Stimulated activated CD4-positive, alpha-beta T cell treated with anti-CD3 and anti-CD28 coated beads, Interleukin-15, amount 100 ng/mL, for 1 hour (primary cell): ENCODE measurements at places on chromosomes 16 and 17.

GRCh38 chr17:63364944-63365343, 81.2 kb downstream of the CYB561 start:
- DNase-seq, result no peak

DNA sequence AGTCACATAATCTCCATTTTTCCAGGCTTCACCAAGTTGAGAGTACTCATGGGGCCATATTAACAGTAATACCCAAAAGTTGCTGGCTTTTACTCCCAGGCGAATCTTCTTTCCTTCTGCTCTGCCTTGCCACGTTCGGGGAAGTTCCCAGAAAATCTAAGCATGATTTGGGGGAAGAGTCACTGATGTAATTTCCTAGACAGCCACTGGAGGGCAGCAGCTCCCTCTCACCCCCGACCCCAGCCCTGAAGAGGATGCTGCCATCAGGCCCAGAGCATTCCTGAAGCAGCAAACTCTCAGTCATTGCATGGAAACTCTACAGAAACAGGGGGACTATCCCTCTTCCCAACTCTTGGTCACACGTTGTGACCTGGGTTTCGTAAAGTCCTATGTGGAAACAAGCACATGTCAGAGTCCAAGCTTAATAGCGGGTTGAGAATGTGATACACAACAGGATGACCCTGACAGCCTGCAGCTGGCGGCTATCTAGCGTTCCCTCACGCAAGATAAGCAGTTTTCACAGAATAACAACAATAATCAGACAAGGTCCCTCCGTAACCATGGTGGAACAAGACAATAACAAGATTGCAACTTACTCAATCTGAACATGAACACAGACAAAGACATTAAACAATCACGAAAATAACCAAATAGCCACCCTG, 43.8 kb upstream of the DHX40 start:
- peak; percentile 45 for DNase-seq

GRCh38 chr16:66832661-66833305, 2.0 kb upstream of the NAE1 start:
- no peak for DNase-seq

DNA sequence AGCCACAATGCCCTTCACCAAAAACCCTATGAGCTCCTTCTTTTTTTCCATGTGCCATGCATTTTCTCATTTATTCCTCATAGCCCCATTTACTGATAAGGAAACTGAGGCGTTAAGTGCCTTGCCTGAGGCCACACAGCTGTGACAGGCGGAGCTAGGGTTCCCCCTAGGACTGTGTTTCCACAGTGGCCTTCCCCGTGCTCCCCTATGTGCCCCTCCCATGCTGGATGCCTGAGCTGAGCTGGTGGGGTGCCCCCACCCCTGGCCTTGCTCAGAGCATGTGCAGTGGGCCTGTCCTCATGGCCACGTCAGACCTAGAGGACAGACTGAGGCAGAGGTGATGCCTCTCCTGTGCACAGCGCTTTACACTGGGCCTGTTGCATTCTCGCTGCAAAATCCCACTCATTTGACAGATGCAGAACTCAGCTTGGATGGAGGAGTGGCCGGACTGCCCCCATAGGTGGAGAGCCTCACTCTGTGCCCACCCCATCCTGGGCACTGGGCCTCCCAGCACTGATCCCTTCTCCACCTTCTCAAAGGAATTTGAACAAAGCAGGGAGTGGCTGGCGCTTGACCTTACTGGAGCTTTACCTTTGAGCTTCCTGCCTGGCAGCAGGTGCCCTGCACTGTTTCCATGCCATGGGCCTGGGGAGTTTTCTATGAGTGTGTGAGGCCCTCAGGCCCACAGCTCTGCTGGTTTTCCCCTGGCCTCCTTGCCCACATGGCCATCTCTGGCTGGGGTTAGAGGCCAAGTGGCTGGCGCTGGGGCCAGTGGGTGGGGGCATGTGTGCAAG, 2.6 kb downstream of the MAP2K3 start:
- no peak for DNase-seq

DNA sequence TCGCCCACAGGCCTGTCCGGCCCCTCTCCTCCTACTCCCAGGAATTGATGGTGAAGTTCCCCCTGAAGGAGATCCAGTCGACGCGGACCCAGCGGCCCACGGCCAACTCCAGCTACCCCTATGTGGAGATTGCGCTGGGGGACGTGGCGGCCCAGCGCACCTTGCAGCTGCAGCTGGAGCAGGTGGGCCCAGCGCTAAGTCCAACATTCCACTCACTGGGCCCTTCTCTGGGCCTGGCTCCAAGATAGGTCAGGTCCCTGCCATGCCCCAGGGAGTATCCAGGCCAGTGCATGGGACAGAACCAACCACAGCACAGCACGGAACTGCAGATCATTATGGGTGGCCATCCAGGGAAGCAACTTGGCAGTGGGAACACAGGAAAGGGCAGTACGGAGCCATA, 9.9 kb upstream of the ALKBH5 start:
- no peak for DNase-seq

GRCh38 chr17:37111329-37111728, 162.6 kb downstream of the AATF start:
- DNase-seq, result no peak

DNA sequence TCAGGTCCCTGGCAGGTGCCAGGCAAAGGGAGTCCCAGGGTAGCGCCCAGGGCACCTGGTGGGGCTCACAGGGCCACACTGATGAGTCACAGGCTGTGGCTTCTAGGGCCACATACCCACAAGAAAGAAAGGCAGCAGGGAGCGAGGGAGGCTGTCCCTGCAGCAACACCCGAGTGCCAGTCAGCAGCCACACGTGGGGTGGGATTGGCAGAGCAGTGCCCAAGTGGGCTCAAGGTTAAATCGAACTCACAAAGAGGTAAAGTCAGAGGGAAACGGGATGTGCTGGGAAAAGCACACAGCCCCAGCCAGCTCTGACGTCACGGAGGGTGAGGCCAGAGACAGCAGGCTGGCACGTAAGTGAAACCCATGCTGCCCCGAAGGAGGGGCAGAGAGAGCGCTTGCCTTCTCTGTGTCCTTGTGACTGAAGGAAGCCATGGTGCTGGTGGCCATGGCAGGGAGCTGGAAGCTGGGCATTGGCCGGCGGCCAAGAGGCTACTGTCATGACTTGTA, 33.8 kb downstream of the FA2H start:
- DNase-seq, result no peak

- no peak for DNase-seq
These were observed 849.8 kb upstream of the RBFOX1 start for GRCh38 chr16:6482696-6483468.

- no peak for DNase-seq
These were observed 10.6 kb downstream of the CNTD1 start for GRCh38 chr17:42809250-42809649.

DNA sequence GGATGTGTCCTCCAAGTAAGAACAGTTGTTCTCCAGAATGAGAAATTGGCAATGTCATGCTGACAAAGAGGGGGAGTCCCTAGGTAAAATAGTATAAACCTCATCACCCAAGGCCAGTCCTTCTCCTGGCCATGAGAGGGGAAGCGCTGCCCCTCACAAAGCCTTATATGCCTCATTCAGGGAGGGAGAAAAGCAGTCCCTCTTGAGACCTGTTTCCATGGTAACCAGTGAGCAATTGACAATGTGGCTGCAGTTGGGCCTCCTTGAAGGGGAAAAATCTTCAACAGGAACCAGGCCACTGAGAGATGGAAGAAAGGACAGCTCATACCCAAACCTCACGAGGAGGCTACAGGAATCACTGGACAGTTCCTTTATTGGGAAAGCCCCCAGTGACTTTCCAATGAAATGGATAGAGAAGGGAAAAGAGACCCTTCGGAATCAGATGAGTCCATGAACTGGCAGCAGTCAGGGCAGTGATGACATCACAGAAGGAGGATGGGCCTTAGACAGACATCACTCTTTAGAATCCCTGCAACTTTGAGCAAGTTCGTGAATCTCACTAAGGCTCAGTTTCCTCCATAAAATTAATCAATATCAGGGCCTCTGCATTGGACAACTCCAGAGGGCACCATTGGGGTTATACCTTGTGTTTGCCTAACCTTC, 275.7 kb downstream of the TOX3 start:
- no peak for DNase-seq

DNA sequence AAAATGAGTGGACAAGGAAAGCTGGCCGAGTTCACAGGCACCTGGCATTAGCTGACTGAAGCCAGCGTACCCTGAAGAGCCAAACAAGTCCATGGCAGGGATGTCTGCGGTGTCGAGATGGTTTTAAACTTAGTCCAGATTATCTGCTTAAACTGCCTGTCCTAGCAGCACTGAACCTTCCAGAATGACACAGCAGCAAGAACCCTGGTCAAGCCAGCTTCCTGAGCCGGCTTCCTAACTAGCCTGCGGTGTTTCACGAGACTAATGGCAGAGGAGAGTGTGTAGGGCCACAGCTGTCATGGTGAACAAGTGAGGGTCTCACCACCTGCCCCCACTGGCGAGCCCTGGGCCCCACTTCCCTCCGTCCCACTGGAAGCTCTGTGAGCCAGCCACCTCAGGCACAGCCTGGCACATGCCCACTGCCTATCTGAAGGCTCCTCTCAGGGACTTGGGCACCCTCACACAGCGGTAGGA, 28.8 kb upstream of the MTSS2 start:
- no peak for DNase-seq

DNA sequence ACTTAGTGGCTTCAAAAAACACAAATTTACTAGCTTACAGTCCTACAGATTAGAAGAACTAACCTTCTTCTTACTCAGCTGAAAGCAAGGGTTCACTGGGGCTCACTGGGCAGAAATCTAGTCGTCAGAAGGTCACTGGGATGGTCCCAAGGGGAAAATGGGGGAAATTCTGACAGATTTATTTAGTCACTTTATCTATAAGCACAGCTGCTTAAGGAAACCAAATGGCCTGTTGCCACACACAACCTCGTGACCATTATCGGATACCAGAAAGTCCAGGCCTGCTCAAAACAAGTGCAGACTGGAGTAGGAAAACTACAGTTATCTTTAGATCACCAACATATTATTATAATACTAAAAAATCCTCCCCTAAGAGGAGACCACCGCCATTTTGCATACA, 374.6 kb upstream of the ASIC2 start:
- DNase-seq, result no peak

- no peak for DNase-seq
These were observed 41.8 kb upstream of the MYH10 start for GRCh38 chr17:8672326-8672725.

DNA sequence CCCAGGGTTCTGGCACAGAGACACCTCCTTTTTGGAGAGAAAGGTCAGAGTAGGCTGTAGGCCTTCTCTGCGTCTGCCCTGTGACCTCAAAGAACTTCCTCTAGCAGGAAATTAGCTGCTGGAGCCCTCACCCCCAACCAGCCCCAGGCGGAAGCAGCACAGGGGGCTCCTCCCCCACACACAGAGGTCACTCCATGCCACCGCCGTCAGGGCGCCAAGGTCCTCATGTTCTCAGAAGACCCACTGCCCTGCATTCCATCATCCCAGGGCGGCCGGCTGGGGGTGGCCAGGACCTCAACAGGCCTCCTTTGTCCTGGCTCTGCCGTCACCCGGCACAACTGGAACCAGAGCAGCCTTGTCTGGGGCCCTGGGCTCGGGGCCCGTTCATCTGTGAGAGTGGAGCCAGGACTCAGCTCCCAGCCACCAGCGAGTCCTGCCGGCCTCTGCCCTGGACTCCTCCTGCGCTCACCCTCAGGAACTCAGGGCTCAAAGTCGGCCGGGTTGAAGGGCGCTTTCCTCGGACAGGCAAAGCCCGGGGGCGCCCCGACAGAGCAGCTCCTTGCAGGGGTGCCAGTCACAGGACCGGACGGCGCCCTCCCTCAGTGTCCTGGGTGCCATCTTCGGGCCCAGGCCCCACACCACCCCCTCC, 1.2 kb downstream of the TMC6 start:
- DNase-seq, result peak; percentile 52

DNA sequence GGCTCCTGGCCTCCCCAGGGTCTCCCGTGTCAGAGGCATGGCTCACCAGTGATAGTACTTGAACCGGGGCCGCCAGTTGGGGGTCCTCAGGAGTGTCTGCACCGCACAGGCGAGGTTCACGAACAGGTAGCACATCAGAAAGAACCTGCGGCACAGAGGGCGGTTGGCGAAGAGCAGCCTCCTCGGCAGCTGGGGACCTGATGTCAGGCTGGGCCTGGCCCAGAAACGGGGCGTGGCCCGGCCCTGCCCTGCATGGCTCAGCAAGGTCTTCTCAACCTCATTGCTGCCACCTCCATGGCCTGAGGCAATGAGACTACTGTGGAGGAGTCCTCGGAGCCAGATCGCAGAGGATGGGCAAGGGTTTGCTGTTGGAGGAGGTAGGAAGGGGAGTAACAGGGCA, 4.1 kb upstream of the LCAT start:
- no peak for DNase-seq

GRCh38 chr16:54031107-54031760, 255.4 kb downstream of the IRX3 start:
- no peak for DNase-seq

GRCh38 chr17:67639555-67639954, 78.2 kb upstream of the NOL11 start:
- DNase-seq, result no peak

DNA sequence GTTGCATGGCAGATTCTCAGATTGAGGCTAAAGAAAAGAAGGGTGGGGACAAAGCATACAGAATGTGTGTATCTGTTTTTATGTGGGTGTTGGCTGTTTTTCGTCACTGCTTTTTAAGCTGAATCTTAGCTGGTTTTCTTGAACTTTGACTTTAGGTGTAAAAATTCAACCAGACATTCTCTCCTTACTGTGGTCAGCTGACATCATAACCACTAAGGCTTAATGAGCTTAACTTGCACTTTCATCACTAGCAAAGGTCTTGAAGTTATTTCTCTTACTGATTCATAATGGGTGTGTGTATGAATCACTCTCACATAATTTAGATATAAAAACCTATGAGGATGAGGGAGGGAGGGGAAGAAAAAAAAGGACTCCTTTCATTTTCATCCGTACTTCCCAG, 4.0 kb upstream of the CDC6 start:
- DNase-seq, result no peak

DNA sequence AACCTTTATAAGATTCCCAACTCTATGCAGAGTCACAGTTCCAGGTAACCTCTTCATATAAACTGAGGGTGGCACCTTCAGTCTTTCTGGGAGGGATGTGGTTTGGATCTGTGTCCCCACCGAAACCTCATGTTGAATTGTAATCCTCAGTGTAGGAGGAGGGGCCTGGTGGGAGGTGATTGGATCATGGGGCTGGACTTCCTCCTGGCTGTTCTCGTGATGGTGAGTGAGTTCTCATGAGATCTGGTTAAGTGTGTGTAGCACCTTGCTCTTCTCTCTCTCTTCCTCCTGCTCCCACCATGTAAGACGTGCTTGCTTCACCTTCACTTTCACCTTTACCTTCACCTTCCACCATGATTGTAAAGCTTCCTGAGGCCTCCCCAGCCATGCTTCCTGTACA, 30.5 kb downstream of the HS3ST2 start:
- DNase-seq, result no peak

- DNase-seq, result no peak
These were observed 282.4 kb upstream of the EEF2KMT start for GRCh38 chr16:5379954-5380353.
